ENCODE measurements at places on chromosomes 5 and 9.
A peak's percentile ranks its signal among the peaks of the same experiment; 100 is the strongest.

GRCh38 chr5:44387921-44388320 is 1.3 kb downstream of the FGF10 start:
- no peak for DNase-seq

- no peak for DNase-seq
Measured at GRCh38 chr9:136685790-136686533, 1.3 kb downstream of the AGPAT2 start.

GRCh38 chr5:150562832-150563231 is 54.9 kb downstream of the NDST1 start:
- DNase-seq, result no peak

GRCh38 chr9:96651626-96652025 is 3.5 kb downstream of the PRXL2C start:
- DNase-seq, result no peak

DNA sequence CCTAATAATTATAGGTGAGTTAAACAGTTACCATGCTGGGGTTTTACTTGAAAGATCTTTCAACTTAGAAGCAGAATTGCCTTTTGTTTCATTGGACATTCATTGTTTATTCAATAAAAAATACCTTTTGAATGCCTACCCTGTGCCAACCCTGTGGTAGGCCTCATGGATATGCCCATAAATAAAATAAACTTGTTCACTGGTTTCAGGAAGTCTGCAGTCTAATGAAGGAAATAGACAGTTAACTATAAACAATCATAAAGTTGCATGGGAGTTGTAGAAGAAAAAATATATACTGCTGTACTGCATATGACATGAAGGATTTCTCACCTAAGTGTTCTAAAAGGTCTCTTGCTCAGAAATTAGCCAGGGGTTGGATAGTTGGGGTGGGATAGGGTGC is 5.3 kb upstream of the GPR21 start:
- DNase-seq, result no peak

GRCh38 chr9:129909851-129910250 is 74.6 kb downstream of the USP20 start:
- DNase-seq, result no peak

DNA sequence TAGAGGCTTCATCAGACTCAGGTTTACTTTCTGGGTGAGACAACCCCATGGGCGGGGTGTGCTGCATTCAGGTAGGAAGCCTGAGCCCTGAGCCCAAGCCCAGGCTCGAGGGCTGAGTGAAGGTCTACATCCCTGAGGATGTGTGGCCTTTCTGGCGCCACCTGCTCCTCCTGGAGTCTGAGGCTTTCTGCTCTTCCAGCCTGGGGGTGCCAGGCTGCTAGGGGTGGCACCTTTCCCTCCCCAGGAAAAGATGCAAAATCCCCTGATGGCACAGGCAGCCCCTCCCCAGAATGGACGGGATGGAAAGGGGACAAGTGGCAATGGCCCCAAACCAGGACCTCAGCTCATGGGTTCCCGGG is 44.4 kb upstream of the PRRC2B start:
- DNase-seq, result no peak

DNA sequence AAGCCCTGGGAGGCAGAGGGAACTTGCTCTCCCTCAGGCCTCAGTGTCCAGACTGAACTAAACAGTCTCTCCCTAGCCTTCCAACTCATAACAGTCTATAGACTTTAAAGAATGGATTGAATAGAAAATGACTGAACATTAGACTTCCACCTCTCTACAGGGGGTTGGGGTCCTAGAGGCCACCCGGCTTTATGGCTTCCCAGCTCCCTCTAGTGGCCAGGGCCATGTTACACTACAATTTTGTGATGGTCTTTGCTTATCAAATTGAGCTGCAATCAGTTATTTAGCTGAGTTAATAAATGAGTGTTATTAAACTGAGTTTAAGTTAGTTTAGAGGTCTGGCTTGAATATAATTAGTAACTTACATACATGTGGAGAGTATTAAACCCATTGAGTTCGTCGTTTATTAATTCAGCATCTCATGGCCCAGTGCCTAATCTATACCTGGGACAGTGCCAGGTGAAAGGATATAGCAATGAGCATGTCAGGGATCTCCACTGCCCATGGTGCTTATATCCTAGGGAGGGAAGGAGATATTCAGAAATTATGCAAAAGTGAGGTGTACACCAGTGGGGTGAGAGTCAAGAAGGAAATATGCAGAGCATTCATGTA is 105.2 kb downstream of the SH3TC2 start:
- DNase-seq, result peak; percentile 46

Measured in neuronal stem cell (in vitro differentiated cells).